ENCODE measurements at places on chromosomes 4 and X.

GRCh38 chrX:107684956-107685385 lies 56.7 kb downstream of the PRPS1 start:
- peak; percentile 49 for DNase-seq

DNA sequence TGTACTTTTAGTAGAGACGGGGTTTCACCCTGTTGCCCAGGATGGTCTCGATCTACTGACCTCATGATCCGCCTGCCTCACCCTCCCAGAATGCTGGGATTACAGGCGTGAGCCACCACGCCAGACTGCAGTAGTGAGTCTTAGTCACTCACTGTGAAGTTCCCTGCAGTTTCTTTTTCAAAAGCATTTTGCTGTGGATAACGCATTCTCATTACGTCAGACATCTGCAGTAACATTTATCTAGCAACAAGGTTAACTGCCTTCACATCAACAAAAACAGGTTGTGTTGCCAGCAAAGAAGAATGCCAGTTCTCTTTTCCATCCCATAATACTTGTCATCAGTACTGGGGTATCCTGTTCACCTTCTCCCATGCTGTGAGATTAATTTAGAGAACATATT lies 164.6 kb downstream of the DHRSX start:
- DNase-seq, result no peak

GRCh38 chrX:149296092-149296491 lies 209.0 kb downstream of the IDS start:
- no peak for DNase-seq

- no peak for DNase-seq
Observed at GRCh38 chr4:180587379-180587778, 1655.8 kb upstream of the TENM3 start.

DNA sequence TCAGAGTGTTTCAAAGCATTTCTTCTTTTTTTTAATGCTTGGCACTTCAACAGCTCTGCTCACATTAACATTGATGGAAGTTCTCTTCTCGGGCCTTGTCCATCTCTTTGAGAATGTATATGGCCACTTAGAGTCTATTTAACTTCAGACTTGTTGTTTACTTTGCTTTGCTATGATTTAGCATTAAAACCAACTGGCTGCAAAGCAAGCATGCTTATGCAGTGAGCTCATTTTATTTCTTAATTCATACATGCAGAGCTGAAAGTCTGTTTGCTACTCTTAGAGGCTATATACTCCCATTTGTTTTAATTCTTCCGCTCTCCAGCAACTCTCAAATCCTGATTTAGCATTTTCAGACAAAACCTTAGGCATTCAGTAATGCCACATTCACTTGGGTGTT lies 107.6 kb upstream of the PACRGL start:
- no peak for DNase-seq

- DNase-seq, result no peak
Observed at GRCh38 chr4:173717581-173717980, 187.6 kb upstream of the HAND2 start.

DNA sequence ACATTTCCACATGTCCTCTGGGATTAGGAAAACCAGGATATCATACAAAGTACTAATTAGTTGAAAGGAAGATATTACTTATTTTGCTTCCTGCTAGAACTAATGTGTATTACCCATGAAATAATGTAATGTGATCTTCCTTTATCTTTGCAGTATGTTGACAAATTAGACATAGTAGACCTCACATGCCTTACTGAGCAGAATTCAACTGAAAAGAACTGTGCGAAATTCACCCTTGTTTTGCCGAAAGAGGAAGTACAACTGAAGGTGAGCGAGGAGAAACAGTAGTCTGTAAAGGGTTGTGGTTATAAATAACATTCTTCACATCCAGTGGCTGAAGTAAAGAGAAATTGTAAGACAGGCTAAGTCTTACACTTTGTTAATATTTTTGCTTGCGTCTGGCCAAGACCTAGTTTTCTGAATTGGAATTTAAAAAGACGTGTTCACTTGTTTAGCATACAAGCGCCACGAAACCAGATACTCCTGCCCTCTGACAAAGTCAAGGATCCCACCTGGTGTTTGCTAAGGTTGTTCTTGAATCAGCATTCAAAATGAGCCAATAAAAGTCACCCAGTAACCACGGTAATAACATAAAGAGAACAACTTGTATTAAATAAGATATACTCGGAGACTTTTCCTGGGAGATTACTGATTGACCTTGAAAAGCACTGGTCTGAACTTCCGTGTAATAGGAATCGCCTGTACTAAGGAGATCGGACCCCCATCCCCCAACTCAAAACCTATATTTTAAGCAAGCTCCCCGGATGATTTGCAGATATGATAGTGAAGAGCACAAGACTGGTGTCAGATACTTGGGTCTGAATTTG lies 16.9 kb downstream of the STAP1 start:
- DNase-seq, result peak; percentile 85

DNA sequence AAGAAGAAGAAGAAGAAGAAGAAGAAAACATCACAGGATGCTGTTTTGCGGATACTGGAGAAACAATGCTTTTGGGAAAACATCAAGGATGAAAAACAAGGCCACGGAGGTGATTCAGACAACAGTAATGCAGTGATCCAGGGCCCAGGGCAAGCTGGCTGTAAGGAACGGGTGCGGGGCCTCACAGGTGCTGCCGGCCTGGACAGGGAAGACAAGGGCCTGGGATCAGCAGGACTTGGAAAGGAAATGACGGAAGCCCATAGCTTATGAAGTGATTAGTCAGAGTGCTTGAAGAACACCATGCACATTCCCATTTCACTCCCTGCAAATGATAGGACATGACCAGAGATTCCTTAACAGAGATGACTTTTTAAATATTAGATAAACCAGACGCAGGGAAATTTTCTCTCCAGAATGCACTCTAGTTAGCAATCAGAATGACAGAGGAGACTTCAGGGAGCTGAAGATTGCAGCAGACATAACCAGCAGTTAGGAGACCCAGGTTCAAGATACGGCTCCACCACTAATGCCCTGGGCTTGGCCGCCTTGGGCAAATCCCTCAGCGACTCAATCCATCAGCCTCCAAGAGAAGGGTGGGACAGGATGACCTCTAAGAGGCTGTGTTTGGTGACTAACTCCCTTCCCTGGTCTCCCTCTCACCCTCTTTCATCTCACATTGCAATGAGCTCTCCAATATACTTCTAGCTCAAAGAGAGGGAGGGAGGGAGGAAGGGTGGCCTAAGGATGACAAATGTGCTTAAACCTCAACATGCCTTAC lies 54.1 kb downstream of the APBB2 start:
- no peak for DNase-seq

GRCh38 chr4:141131723-141132071 lies 1.6 kb downstream of the RNF150 start:
- DNase-seq, result no peak

- DNase-seq, result no peak
Observed at GRCh38 chrX:107713543-107714205, 61.9 kb downstream of the TSC22D3 start.

- peak; percentile 5 for DNase-seq
Observed at GRCh38 chrX:55342533-55343501, 78.1 kb upstream of the PAGE3 start.

- DNase-seq, result no peak
Observed at GRCh38 chrX:40473460-40474204, 107.1 kb upstream of the ATP6AP2 start.

DNA sequence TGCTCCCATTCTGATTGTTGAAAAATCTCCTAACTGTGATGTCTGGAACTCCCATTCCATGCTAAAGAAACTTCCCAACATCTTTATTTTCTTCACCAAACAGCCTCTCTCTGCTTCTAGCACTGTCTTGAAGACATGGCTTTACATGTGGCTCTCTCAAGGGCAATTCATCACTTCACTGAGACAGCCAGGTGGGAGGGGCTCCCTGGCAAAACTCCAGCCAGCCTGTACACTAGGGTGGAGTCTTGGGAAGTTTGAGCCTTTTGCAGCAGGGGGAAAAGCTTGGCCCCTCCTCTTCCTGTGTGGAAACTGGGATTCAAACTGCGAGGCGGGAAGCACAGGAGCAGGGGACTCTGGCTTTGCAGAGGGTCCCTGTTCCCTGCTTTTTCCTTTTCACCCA lies 130.5 kb upstream of the TTC29 start:
- no peak for DNase-seq

DNA sequence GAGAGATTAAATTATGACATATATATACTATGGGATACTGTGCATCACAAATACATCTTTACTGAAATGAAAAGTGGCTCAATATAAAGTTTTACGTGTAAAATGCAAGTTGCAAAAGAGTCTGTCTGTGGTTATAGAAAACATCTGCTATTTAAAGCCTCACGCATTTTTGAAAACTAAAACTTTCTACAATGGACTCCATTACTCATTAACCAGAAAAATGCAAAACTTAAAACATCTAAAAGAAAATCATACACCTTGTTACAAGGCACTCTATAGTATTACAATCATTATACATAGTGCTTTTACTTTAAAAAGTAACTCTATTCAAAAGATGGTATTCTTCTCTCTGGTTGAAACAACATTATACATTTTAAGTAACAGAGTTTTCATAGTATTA lies 755.6 kb downstream of the DMD start:
- DNase-seq, result no peak

- DNase-seq, result no peak
Observed at GRCh38 chr4:164012396-164013027, 518.0 kb downstream of the TMA16 start.

GRCh38 chr4:120139392-120139791 lies 72.7 kb upstream of the MAD2L1 start:
- DNase-seq, result no peak

GRCh38 chr4:22514481-22514880 lies 1.4 kb downstream of the ADGRA3 start:
- no peak for DNase-seq

DNA sequence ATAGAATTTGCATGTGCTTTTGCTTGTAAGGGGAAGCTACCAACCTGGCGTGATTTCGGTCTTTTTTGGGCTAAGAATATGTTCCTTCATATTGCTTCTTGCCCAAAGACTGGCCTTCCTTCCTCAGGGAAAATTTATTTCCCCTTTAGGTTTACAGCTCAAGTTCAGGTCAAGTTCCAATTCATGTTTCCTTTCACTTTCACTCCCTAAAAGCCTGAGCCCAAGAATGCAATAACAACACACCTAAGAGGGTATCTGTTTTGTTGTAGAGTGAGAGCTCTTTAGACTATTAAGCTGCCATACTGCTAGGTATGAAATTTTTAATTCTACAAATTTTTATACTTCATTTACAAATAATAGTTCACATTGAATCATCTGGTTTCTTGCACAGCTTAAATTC lies 299.6 kb downstream of the TLL1 start:
- no peak for DNase-seq

GRCh38 chr4:152255437-152255836 lies 280.5 kb downstream of the FBXW7 start:
- DNase-seq, result peak; percentile 27

GRCh38 chr4:151313306-151314009 lies 11.9 kb downstream of the SH3D19 start:
- no peak for DNase-seq

DNA sequence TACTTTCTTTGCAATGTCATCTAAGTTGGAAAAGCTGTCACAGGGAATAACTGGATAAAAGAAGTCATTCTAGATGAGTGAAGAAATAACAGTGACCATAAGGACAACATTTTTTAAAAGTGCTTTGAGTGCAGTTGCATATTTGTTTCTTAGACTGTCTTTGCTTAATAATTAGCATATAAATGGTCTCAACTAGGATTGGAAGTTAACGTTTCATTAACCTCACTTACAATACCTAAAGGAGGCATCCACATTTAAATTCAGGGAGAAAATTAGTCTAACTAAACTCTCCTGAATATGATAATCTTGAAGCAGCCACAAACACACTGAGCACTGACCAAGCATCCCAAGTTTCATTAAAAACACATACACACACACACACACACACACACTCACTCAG lies 780.7 kb downstream of the PCDH18 start:
- no peak for DNase-seq

- DNase-seq, result no peak
Observed at GRCh38 chr4:82604522-82604921, 42.7 kb upstream of the TMEM150C start.
